ENCODE measurements at places on chromosomes 2 and 18.

- no peak for DNase-seq
These were observed 32.5 kb upstream of the RMDN2 start for GRCh38 chr2:37892436-37893114.

DNA sequence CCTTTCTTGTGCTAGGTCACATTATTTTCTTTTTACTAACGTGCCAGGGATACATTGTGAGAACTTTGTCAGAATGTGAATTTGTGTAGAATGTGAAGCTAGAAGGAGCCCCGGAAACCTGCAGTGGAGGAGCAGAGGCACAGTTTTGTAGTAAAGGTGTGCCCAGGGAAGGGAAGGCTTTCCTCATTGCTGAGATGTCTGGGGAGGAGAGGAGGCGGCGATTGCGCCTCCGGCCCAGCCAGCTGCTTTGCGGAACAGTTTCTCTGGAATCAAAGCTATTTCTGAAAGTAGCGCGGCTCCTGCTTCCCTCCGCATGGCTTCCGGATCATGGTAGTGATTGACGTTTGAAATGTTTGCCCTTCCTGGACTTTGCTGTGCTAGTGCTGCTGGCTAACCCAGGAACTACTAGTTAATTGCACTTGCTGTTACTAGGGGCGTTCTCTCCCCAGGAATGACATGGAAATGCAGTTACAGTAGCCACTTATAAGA, 83.1 kb upstream of the RBM44 start:
- no peak for DNase-seq

DNA sequence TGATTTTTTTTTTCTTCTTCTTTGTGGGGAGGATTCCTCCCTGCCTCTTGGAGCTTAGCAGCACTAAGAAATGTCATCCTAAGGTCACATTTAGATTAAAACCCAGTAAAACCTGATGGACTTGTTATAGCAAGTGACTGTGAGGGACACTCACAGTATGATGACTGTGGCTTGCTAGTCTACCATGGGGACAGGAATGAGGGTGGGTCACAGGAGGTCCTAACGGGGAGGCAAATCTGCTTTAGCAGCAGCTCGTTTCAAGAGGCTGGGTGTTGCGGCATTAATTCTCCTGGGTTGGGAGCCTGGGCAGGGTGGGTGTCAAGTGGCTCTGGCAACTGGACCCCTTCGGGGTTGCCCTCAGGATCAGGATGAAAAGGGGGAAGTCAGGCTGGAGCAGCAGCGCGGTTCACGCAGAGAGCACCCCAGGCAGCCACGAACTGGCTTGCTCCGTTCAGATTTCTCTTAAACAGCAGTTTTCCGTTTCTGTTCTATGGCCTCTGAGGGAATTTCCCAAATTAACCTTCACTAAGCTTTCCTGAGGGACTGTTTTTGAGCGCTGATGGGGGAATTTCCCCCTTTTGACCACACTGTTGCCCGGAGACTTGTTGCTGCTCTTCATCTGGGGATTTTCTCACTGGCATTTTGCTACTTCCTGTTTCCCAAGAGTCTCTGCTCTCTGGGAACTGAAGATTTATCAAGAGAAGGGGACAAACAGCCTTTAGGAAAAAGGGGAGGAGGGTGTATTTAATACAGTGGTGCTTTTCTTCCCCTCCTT, 59.8 kb upstream of the PELI1 start:
- peak; percentile 19 for DNase-seq

DNA sequence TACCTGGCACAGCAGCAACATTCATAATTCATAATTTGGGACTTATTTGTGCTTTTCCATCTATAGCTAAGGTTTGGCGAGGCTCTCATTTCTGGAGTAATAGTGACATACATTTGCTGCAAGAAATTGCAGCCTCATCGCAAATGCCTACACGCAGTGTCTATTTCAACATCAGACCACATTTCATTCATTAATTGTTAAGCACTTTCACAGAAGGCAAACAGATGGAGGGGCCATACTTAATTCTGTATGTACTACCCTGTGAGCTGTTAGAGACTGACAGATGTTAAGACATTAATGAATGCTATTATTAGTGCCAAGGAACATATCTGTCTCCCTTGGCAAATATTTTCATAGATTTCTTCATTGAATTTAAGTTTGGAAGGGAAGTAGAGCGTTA, 125.7 kb downstream of the UXS1 start:
- no peak for DNase-seq

GRCh38 chr2:230711224-230711623, 1.4 kb upstream of the CAB39 start:
- no peak for DNase-seq

- DNase-seq = no peak
These were observed 21.1 kb downstream of the PROC start for GRCh38 chr2:127439343-127439742.

GRCh38 chr2:101577173-101577572, 102.3 kb upstream of the RFX8 start:
- DNase-seq = no peak

GRCh38 chr2:45849491-45850283, 198.2 kb downstream of the PRKCE start:
- no peak for DNase-seq

Measured in activated effector memory CD4-positive, alpha-beta T cell treated with Interleukin-2 at 50 U/mL for 16 hours (primary cell).